ENCODE measurements at places on chromosomes 4 and X. TPM values are rescaled to one million over a fixed set of nuclear protein-coding genes. Genes with fewer than 3 reads are reported as not detected.

ETDA gene
- not detected for total RNA-seq

ART3 gene
- total RNA-seq, result not detected

CPE gene
- 3.6 TPM for total RNA-seq

USP26 gene
- not detected for total RNA-seq

FRMD7 gene
- total RNA-seq, result not detected

F8A1 gene
- total RNA-seq, result 1.1 TPM

MAGEA4 gene
- total RNA-seq, result not detected

BANK1 gene
- total RNA-seq, result under 0.01 TPM

CXCL5 gene
- total RNA-seq, result not detected

ZNF630 gene
- 0.54 TPM for total RNA-seq

DCAF4L1 gene
- total RNA-seq, result 0.18 TPM

IL13RA2 gene
- under 0.01 TPM for total RNA-seq

IL2 gene
- total RNA-seq, result not detected

Measured in IMR-90 (cell line).